NCI-H526 (cell line): ENCODE measurements at places on chromosomes 7 and 10.
A peak's percentile ranks its signal among the peaks of the same experiment; 100 is the strongest.

GRCh38 chr7:44771358-44771757 lies 22.7 kb downstream of the ZMIZ2 start:
- no peak for DNase-seq

GRCh38 chr7:50728184-50728583 lies 54.5 kb downstream of the GRB10 start:
- no peak for DNase-seq

- DNase-seq = no peak
These were observed 4.9 kb downstream of the PFKFB3 start for GRCh38 chr10:6207658-6208057.

DNA sequence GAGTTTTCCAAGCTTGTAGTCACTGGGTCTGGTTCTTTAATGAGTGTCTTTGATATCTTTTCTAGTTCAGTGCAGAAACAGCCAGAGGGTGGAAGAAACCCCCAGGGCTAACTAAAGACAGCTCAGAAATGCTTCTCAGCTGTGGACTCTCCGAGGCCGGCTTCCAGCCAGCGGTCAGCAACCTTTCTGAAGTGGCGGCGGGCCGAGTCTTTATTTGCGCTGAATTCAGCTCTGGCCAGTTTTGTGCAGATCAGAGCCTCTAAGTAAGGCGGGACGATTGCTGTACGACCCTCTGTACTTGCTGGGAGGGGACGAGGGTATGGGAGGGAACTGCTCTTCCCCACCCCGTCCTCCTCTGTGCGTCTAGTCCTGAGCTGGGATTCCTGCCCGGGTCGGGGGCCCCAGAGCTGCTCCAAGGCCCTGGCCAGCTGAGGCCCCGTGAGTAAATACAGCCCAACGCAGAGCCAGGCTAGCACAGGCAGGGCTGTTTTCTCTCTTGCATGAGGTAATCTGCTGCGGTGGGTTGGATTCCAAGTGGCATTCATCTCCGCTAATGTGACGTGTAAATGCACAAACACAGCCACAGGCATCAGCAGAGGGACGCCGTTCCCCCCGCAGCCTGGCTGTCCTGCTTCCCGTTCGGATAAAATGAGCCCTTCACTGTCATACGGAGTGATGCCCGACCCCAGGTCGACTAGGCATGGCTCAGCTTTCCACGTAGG lies 159.8 kb downstream of the PIP4K2A start:
- no peak for DNase-seq

DNA sequence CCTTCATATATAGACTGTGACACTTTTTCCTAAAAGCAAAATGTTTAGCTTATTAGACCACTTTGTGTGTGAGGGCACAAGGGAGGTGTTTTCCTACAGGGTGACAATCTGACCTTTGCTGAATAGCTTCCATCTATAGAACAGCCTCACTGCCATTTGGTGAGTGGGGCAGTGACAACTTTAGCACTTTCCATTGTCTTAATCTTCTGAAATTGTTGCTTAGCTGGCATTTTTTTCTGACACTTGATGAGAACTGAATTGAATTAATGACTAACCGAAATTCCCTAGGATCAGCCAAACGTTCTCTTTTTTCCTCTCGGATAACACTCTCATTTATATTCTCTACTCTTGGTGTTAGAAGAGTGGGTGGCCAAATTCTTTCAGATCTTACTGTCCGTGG lies 30.2 kb downstream of the KDM7A start:
- no peak for DNase-seq

- DNase-seq = no peak
These were observed 36.7 kb downstream of the NKX2-3 start for GRCh38 chr10:99569253-99569939.

DNA sequence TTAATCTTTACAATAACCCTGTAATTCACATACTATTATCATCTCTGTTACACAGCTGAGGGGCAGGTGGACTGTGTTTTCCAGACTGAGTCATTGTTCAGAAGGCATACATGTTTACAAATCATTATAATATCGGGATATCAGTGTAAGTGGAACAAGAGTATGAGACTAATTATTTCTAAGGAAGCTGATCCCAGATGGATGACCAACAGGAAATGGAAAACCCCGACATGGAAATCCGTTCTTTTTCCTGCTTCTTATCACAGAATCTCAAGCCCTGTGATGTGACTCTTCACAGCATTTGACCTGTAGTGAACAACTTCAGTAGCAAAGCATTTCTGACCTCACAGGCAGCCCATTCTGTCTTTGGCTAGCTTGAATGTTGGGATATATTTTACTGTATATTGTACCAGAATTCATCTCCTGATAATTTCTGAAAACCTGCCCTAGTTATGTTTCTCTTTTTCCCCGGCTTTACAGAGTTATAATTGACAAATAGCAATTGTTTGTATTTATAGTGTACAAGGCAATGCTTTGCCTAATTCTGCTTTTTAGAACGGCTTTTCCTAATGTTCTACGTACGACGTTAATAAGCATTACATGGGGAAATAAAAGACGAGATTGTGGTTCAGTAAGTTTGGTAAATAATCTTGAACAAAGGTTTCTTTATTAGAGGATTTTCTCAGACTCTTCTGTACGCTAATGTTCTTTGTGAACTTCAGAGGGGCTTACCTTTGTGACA lies 78.6 kb upstream of the SYPL1 start:
- peak; percentile 11 for DNase-seq

DNA sequence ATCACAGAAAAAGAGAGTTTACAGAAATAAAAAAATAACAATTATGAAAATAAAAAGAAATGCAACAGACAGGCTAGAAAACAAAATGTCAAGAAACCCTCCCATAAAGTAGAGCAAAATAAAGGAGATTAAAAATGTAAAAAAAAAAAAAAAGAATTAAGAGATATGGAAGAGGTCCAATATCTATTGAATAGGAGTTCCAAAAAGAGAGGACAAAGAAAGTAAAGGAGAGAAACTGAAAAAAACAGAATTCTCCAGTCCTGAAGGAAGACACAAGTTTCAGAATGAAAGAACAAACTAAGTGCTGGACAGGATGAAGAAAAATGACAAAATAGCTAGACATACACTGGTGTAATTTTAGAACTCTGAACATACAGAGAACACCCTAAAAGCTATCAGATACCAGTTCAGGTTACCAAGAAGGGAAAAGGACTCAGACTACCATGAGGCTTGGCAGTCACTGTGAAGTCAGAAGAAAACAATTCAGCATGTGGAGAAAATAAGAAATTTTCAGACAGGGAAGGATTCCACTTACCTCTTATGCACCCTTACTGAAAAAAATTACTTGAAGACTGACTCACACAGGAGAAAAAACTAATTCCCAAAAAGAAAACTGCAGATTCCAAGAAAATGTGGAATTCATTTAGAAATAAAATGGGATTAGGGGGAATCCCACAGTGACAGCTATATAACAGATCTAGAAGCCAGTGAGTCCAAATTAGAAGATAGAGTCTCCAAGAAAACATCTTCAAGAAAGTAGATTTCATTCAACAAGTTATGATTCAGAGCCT lies 40.4 kb upstream of the ABLIM1 start:
- no peak for DNase-seq

DNA sequence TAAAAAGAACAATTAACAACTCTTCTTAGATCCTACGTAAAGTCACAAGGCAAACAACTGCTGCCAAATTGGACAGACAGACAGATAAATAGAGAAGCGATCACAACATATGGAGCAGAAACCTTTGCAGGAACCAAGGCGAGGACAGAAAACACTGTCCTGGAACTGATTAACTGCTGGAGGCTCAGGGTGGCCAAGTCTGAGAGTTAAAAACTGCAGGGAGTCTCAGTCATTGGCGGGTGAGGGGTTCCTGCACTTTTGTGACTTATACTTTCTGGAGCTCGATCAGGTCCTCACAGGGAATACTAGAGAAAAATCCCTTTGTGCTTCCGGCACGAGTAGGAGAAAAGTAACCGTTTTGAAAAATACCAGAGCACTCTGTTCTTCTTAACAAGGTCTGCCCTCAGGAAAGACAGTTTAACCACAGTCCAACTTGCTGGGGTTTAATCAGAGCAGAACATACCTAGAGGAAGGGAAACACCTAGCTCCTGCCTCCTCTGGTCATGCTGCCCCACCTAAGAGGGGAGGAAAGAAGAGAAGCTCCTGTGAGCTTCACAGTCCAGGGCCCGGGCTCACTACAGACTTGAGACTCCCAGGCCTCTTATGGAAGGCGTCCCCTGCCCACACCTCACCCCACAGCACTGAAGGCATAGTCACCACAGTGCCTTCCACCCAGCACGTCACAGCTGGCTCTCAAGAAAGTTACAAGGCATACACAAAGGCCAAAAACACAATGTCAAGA lies 74.9 kb downstream of the LARP4B start:
- no peak for DNase-seq

DNA sequence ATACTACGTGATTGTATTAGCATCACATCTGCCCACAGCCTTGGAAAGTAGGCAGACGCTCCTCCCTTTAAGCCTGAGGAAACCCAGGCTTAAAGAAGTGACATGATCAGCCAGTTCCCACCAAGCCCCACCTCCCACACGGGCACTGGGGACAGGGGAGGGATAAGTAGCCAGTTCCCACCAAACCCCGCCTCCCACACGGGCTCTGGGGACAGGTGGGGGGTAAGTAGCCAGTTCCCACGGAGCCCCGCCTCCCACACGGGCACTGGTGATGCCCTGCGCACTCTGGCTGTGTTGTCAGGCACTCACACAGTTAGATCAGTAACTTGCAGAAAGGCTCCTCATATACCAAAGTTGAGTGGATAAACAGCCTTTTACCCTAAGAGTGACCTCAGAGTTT lies 606.8 kb downstream of the PTPRN2 start:
- DNase-seq = no peak

DNA sequence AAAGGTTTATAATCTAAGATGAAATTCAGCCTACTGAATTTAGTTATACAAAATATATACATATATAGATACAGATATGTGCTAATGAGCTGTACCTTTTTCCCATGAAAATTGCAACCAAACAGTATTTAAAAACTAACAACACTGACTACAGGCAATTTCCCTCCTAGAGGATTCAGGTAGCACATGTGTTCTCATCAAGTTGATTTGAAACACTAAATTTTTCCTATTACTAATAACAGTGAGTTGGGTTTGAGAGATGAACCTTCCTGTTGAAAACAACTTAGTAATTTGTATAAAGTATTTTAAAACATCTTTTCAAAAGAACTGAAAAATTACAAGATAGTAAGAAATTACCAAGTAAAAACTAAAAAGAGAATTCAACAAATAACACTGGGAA lies 51.5 kb downstream of the COA1 start:
- DNase-seq = no peak

DNA sequence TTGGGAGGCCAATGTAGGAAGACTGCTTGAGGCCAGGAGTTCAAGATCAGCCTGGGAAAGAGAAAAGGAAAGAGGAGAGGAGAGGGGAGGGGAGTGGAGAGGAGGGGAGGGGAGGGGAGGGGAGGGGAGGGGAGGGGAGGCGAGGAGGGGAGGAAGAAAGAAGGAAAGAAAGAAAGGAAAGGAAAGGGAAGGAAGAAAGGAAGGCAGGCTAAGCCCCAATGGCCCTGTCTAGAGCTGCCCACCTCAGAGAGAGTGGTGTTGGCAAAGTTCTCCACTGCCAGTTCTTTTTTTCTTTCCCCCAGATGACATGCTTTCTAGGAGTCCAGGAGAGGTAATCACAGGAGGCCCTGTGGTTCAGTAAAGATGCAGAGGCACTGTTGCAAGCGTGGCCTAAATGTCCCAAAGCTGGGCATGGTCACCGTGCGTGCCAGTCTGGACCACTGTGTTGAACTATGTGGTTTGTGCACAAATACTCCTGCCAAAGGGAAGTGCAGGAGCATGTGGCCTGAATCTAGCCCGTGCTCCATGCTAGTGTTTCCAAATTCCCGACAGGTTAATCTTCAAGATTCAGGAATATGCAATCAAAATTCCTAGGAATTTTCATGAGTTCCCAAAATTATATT lies 39.7 kb downstream of the ODAD2 start:
- no peak for DNase-seq

DNA sequence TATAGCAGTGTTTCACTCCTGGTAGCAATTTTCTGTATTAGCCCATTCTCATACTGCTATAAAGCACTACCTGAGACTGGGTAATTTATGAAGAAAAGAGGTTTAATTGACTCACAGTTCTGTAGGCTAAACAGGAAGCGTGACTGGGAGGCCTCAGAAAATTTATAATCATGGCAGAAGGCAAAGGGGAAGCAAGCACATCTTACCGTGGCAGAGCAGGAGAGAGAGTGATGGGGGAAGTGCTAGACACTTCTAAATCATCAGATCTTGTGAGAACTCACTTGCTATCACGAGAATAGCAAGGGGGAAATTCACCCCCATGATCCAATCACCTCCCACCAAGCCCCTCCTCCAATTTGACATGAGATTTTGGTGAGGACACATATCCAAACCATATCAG lies 131.6 kb upstream of the EFCAB10 start:
- no peak for DNase-seq

GRCh38 chr7:111931016-111931517 lies 275.1 kb downstream of the DOCK4 start:
- peak; percentile 17 for DNase-seq

DNA sequence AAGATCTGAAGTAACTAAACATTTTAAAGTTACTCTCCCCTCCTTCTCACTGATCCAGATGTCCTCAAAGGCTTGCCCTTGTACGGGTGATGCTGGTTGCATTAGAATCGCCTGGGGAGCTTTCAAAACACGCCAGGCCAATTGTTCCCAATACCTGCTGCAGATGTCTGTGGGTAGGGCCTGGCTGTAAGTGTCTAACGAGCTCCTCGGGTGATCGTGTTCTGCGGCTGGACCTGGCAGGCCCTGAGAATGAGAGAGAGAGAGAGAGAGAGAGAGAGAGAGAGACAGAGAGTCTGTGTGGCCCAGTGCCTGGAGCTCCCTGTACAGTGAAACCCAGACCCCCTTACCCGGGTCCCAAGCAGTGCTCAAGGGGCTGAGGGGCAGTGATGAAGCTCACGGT lies 8.4 kb downstream of the COL13A1 start:
- DNase-seq = no peak

DNA sequence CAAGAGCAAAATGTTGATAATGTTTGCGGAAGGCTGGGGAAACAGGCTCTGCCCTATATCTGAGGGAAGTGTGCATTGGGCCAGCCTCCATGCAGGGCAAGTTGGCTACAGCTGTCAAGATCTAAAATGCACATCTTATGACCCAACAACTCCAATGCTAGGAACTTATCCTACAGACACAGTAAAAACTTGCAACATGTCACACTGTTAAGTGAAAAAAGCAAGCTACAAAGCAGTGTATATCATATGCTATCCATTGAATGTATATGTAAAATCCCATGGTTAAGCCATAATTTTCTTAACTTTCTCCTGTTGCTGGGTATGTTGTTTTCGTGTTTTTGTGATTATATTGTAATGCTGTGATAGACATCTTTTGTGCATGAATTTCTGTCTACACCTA lies 16.3 kb upstream of the KAT6B start:
- no peak for DNase-seq

DNA sequence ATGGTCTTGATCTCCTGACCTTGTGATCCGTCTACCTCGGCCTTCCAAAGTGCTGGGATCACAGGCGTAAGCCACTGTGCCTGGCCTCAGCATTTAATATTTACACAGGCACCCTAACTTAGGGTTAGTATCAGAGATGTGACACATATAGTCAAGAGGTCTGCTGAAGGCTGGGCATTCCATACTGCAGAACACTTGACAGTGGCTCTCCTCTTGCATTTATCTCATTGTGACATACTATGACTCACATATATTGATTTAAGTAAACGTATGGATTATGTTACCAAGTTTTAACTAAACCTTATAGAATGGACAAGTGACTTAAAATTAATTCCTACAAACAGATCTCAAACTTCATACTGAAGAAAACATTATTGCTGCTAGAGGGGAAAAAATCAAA lies 36.6 kb downstream of the BRAF start:
- DNase-seq = no peak

- no peak for DNase-seq
These were observed 99.0 kb downstream of the ADRA2A start for GRCh38 chr10:111175787-111176186.
